ENCODE measurements at places on chromosomes 12 and 14. TPM values are rescaled to one million over a fixed set of nuclear protein-coding genes. Genes with fewer than 3 reads are reported as not detected.

GRCh38 chr14:20529806-20530205, 24.5 kb downstream of the RNASE10 start:
- DNase-seq: no peak

The LRRC10 gene
- total RNA-seq: not detected

DNA sequence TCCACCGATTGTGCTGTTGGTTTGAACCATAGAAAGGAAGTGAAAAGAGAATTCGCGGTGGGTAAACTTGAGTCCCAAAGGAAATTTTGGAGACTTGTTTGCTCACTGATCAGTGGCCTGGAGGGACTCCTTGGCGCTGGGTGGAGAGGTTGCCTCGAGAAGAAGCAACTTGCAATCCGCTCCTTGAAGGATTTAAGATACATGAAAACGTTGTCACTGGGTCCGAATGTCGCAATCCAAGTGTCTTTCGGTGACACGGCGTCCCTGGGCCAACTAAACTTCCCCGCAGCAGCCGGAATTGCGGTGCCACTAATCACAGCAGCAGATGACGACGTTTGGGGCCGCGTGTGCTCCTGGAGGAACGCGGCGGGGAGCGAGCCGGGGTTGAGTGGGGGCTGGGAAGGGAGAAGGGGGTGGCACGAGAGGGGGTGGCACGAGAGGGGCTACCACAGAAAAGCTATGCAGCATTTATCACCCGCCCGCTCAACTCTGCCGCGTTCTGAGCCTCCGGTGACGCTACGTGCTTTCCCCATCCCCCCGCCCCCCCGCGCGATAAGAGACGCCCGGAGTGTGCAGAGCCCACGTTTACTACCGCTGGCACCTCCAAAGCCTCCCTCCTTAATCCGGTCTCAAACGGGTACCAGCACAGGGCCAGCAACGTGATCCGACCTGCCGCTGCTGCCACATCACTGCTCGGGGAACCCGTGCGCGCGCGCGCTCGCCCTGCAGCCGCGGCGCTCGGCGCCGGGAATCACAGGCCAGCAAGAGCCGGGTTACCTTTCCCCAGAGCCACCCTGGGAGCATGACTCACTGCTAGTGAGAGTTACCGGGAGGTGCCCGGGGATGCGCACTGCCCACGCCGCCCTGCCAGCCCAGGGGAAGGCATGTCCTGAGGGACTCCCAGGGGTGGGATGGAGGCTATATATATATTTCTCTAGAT, 833 bp upstream of the BHLHE41 start:
- peak; percentile 81 for DNase-seq

The MGAT4C gene
- total RNA-seq: 0.21 TPM

DNA sequence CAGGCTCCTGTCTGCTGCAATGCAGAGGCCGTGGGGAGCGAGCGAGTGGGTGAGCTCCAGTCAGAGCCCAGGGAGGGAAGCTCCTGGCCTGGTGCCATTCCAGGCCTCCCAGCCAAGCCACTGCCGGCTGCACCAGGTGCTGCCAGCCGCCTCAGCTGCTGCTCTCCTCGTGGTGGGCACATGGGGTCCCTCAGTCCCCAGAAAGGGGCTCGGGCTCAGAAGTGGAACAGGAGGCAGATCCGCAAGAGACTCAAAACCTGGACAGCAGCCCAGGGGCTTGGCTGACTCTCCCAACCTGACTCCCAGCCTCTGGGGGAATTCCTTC, 2.4 kb downstream of the ABCB9 start:
- no peak for DNase-seq

The SERPINA1 gene
- total RNA-seq: 994 TPM

The ACOT4 gene
- 5.0 TPM for total RNA-seq

All from lower lobe of right lung (tissue), 2 donors.